ENCODE measurements at places on chromosomes 2 and 18.

DNA sequence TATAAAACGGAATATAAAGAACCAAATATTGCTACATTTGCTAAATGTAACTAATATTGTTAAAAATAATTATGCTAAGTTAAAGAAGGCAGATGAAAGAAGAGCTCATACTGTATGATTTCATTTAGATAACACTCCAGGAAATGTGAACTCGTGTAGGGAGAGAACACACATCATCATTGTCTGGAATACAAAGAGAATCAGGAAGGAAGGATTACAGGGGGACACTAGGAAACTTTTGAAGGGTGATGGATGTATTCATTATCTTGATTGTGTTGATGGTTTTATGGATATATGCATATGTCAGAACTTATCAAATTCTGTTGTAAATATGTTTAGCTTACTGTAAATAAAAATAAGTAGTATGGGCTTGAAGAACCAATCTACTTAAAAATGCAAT lies 104.1 kb upstream of the TRIB2 start:
- DNase-seq = no peak

DNA sequence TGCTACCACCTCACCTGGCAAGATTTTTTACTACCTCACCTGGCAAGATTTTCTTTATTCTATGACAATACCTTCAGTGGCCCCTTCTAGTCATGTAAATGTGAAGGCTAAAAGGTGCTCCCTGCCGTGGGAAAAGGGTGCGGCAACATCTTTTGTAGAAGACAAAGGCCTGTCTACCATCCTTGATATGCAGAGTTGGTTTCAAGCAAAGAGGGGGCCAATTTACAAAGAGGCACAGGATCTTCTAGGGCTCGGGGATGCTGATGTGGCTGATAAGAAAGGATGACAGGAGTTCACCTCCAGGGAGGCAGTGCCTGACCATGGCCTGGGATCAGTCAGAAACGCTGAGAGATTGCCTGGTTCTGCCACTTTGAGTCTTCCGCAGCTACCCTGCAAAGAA lies 165.4 kb upstream of the SLC1A4 start:
- DNase-seq = no peak

DNA sequence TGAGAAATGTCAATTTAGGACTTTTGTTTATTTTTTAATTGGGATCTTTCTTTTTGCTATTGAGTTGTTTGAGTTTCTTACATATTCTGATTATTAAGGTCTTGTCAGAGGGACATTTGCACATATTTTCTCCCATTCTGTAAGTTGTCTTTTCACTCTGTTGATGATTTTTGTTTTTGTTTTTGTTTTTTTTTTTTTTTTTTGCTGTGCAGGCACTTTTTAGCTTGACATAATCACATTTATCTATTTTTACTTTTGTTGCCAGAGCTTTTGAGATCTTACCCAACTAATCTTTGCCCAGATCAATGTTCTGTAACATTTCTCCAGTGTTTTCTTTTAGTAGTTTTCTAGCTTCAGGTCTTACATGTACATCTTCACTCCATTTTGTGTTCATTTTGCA lies 166.6 kb downstream of the EPHA4 start:
- DNase-seq = no peak

GRCh38 chr2:229164545-229165249 lies 106.4 kb downstream of the PID1 start:
- DNase-seq = no peak

DNA sequence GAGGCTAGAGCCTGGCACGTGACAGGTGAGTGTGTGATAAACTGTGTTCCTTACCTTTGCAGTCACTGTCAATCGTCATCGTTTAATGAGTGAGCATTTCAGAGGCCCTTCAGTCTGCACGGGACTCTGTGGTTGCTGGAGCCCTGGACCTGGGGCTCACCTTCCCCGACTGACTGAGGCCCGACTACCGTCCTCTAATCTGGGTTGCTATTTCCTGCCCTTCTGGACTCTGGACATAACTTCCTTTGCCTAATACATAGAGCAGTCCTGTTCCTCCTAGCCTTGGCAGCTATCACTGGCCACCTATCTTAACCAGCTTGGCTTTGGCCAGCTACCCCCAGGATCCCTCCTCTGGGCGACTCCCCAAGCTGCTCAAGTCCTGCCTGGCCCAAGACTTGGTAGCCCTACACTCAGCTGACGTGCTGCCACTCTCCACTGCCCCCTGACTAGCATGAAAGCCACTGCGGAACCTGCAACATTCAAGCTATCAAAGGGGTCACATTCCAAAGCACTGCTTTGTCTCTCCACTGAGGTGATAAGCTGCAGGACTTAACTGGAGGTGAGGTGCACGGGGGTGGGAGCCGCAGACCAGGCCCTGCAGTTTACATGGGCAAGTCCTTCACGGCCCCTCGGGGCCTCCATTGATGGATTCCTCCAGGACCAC lies 11.1 kb upstream of the RAB17 start:
- DNase-seq = no peak

DNA sequence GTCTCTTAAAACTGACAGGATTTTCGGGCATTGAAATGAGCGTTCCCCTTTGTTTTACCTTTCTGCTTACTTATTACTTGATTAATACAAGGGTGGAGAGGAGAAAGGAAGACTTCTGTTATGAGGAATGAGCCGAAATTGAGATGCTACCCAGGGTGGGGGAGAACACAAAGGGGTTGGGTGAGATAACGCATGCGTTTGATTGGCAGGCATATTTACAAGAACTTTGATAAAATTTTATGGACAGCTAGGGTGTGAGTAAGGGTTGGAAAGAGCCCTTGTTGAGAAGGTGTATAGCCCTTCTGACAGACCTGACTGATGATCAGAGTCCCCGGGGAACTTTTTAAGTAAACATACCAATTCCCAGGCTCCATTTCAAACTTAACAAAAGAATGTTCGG lies 1.8 kb downstream of the RNF138 start:
- DNase-seq = no peak
